Stimulated activated naive B cell treated with anti-CD40 and anti-IgM and Interleukin-4, amounts not matched to agents 10 μg/mL and 1 μg/mL and 100 μg/mL, for 72 hours (primary cell): ENCODE measurements at places on chromosomes 1 and 21.

DNA sequence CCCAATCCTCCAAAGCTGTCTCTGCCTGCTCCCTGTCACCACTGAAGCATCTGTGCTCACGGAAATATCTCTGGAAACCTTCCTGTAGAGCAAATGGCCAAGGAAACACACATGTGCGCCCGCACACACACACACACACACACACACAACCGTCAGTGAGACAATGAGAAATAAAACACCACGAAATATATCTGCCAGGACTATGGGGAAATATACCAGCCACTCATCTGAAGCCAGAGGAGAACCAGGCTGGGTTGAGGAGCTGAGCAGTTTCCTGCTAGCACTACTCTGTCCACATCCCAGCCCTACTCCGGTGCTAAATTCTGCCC, 25.1 kb upstream of the PLXNA2 start:
- no peak for DNase-seq

DNA sequence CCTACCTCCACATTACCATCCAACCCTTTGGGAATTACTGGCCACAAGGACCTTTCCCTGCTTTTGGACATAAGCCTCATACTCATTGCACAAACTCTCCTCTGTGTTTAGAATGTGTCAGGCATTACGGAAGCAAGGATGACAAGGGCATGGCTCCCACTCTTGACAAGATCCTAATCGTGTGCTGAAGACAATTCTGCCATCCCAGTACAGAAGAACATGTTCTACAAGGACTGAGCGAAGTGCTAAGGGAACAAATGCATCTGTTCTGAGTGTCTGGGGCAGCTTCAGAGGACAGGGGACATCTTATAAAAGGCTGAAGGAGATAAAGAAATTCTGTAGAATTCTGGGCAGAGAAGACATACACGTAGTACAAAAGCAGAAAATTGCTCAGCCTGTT, 378.5 kb upstream of the CAMK1G start:
- DNase-seq: no peak

DNA sequence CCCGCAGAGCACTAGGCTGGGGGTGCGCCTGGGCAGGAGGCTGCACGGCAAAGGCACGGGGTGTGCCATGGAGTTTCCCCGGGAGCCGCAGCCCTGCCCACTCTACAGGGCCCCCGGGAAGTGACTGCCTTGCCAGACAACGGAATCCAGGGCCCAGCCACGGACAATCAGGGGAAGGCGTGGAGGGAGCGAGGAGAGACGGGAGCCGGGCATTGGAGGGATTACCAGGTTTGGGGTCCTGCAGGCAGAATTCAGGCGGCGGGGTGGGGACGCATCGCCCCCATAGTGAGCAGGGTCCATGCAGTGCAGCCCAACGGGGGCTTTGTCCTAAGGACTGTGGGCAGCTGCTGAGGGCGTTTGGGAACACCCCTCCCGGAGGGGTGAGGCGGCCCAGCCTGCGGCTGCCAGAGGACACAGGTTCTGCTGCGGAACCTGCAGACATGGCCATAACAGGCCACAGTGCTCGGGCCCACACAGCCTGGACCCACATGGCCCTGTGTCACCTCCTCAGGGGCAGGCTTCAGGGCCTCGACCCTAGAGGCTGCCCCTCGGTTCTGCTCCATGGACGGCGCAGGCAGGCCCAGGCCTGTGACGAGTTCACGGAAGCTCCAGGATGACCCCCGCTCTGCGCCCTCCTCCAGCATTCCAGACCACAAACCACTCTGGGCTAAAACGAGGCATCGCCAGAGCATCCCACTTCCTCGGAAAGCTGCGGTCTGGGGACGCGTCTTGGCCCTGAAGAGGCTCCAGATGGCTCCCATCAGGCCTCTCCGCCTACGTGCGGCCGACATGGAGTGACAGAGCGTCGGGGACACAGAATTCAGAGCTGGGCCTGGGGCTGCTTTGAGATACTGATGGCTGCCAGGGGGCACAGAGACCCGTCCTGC, 54.5 kb downstream of the COL6A1 start:
- DNase-seq: no peak

- no peak for DNase-seq
Measured at GRCh38 chr1:162388615-162389014, 7.1 kb downstream of the C1orf226 start.

GRCh38 chr1:91697416-91697815, 188.5 kb downstream of the TGFBR3 start:
- no peak for DNase-seq

- DNase-seq: no peak
Measured at GRCh38 chr1:171606402-171606941, 15.6 kb upstream of the MYOCOS start.

GRCh38 chr1:240776237-240776636, 164.3 kb upstream of the GREM2 start:
- no peak for DNase-seq
